Adrenal gland (tissue), 19 donors: ENCODE measurements at places on chromosomes 3 and 15. TPM values are rescaled to one million over a fixed set of nuclear protein-coding genes. Genes with fewer than 3 reads are reported as not detected.
A peak's percentile ranks its signal among the peaks of the same experiment; 100 is the strongest.

- DNase-seq: no peak
- no peaks in the 10 kb centered on the region for H3K4me1 ChIP-seq
- no peak overlapping the region for H3K27ac ChIP-seq
These were observed 60.8 kb downstream of the PLS1 start for GRCh38 chr3:142657033-142657432.

GRCh38 chr3:189557824-189558223 lies 73.4 kb upstream of the TP63 start:
- no peaks in the 10 kb centered on the region for H3K27me3 ChIP-seq
- H3K36me3 ChIP-seq: no peaks in the 10 kb centered on the region
- no peaks in the 10 kb centered on the region for H3K4me1 ChIP-seq
- no peak overlapping the region for H3K27ac ChIP-seq
- DNase-seq: no peak

GRCh38 chr3:53628536-53629401 lies 134.4 kb downstream of the CACNA1D start:
- no peak for DNase-seq
- no peak overlapping the region for H3K4me3 ChIP-seq
- no peaks in the 10 kb centered on the region for H3K36me3 ChIP-seq
- H3K27ac ChIP-seq: no peak overlapping the region
- H3K4me1 ChIP-seq: no peaks in the 10 kb centered on the region
- no peaks in the 10 kb centered on the region for H3K27me3 ChIP-seq

DNA sequence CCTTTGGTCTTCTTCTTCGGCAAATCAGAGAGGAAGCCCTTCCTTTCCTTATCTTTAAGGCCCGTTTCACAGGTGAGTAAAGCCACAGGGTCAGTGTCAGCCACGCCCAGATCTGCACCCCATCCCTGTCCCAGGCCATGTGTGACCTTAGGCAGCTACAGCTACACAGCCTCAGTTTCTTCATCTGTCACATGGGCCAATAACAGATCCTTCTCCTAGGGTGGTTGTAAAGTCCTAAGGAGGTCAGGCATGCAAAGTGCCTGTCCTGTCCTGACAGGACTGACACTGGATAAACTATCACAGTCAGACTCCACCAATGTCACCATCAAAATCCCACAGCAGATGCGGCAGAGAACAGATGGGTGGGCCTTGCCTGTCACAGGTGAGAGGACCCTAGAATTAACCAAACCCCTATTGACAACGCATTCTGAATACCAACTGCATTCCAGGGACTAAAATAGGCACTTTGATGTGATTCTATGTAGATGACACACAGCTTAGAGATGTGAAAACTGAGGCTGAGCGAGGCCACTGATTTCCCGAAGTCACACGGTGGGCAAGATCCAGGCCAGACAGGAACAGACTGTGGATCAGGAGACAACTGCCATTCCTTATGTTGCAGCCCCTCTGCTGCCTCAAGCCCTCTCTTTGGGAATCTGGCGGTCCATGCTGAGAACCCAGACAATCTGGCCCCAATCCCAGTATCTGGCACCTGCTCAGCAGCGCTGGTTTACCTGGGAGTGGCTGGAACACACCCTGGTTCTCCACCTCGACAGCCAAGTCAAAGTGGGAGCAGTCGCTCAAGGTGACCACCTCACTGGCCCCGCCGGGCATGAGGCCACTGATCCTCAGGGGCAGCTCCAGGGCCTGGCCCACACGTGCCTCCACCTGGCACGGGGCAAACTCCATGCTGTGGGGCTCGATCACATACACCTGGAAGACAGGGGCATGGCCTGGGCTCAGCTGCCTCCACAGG lies 48.7 kb downstream of the NUP210 start:
- no peak for DNase-seq
- H3K27me3 ChIP-seq: no peaks in the 10 kb centered on the region
- H3K4me3 ChIP-seq: no peak overlapping the region
- H3K27ac ChIP-seq: no peak overlapping the region

DNA sequence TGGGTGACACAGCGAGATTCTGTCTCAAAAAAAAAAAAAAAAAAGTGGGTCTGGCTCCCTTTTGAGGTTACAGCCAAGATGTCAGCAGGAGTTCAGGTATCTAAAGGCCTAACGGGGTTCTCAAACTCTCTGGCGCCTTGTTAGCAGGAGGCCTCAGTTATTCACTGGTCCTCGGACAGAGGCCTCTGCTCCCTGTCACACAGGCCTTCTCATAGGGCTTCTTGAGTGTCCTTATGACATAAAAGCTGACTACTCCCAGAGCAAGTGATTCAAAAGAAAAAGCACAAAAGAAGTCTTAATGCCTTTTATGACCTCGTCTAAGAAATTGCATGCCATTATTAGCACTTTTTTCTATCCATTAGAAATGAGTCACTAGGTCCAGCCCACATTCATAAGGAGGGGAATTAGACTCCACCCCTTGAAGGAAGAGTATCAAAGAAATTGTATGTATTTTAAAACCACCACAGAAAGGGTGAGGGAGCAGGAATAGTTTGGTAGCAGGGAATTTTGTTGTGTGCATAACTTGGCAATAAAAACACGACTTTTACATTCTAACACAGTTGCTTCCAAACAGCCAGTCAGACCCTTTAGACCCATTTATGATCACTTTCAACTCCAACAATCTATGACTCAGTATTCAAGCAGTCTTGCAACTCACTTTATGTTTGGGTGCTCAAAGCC lies 90.3 kb downstream of the MEX3B start:
- no peak overlapping the region for H3K4me3 ChIP-seq
- H3K27me3 ChIP-seq: no peaks in the 10 kb centered on the region
- no peaks in the 10 kb centered on the region for H3K4me1 ChIP-seq

- H3K27me3 ChIP-seq: no peaks in the 10 kb centered on the region
- H3K36me3 ChIP-seq: no peaks in the 10 kb centered on the region
- no peak overlapping the region for H3K27ac ChIP-seq
- peaks cover 4% of the 10 kb centered on the region for H3K4me1 ChIP-seq
- peak; percentile 40 for DNase-seq
These were observed 124.8 kb downstream of the CHDH start for GRCh38 chr3:53721187-53722119.

Gene TRANK1
- total RNA-seq: 21.6 TPM
